ENCODE measurements at places on chromosomes 16 and 17.

DNA sequence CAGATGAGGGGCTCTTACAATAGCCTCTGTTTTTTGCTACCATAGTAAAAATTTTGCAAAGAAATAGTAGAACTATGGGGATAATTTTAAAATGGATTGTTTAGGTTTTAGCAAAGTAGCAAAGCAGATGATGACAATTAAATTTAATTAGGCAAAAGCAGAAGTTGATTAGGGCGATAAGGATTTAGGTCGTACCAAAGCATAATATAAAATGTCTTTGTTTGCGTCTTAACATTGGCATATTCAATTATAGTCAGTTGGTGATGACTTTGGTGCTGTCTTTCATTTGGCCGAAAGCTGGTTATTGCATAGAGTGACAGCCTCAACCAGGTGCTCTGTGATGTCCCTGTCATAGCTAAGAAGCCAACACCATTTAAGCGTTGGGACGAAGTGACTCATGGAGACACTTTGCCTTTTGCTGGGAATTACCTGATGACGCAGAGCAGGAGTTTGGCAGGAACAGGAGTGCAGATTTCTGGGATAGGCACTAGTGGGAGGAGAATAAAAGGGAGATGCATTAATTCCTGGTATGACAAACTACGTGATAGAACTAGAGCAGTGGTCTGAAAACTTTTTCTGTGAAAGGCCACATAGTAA, 38.3 kb downstream of the MAP2K6 start:
- DNase-seq = no peak

- peak; percentile 46 for DNase-seq
Measured at GRCh38 chr16:67563708-67564468, 1.6 kb downstream of the CTCF start.

DNA sequence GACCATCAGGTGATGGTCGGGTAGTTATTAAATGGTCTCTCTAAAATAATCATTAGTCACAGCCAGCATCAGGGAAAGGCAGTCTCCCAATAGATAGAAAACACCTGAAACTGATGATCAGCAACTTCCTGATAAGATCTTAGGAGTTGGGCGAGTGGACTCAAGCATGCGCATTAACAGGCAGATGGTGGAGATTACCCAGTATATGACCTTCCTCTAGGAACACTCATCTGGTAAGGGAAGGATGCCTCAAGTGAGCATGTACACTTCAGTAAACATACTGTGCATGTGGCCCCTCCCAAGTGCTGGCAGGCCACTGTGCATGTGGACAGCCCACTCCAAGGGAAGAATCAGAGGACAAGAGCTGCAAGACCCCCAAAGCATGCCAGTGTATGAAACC, 105.9 kb downstream of the ABCC12 start:
- no peak for DNase-seq

DNA sequence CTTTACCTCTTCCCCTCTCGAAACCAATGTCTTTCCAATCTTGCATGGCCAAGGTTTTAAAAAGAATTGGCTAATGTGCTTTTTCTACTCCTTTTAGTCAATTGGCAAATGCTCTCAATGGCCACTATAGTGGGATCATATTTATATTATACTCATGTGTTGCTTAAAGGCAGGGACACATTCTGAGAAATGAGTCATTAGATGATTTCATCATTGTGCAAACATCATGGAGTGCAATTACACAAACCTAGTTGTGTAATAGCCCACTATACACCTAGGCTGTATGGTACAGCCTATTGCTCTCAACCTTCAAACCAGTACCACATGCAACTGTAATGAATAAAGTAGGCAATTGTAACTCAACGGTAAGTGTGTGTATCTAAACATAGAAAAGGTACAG, 180.9 kb downstream of the HS3ST3A1 start:
- DNase-seq = peak; percentile 33

- no peak for DNase-seq
Measured at GRCh38 chr16:57273359-57273758, 11.1 kb downstream of the PLLP start.

DNA sequence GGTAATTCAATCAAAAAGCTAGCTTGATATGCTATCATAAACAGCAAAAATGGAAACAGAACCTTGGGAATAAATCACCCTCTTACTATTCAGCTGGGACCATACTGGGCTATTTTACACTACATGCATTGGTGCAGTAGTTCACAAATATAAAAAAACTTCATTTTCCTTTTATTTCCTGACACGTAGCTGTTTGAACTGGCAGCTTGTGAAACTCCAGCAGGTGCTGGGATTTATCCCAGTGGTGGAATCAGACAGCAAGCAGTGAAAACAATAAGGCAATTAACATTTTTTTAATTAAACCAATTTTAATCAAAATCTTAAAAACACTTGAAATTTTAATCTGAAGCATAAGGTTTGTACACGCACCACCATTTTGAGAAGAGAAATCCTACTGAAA, 240.4 kb upstream of the IRX5 start:
- no peak for DNase-seq

DNA sequence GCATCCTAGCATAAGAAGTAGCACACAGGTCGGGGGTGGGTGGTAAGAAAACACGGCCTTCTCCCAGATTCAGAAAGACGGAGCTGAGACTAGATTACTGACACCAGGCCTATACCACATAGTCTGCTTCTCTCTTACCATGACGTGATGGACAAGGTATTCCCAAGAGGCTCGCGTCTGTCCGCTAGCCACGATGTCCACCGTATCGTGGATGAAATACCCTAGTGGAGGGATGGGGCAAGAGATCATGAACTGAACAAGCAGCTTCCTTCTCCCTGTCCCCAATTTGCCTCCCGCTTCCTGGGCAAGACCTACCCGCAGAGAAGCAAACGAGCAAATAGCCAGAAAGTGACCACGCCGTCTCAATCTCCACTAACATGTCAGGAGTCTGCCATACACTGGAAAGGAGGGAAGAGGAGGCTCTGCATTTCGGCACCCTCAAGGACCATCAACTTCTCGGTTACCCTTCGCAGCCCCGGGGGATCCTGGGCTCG, 820 bp downstream of the TLCD1 start:
- peak; percentile 81 for DNase-seq

DNA sequence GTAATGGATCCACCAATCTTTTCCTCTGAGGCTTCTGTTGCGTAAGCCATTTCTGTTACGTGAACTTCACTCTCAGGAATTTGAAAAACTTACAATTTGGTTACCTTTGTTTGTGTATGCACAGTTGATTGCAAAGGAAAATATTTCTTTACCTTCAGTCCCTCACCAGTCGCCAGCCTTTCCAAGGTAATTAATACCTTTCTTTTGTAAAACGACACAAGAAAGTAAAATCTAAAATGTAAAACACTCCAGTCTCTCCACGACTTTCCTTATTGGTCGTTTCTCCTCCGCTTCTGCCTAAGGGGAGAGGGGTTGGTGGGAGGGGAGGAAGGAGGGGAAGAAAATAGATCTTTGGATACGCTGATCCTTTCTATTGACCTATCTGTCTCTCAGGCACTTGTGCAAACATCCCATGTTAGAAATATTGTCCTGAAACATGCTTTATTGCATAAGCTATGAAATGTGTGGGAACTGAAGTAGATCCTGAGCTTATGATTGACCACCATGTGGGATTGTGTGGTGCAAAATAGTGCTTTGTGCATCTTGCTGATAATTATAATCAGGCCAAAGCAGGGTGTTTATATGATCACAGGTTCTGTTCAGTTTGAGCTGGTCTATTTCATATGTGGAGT, 32.4 kb upstream of the EFCAB13 start:
- DNase-seq = no peak

Measured in ACHN (cell line).